ENCODE measurements at places on chromosomes 7 and 10.

DNA sequence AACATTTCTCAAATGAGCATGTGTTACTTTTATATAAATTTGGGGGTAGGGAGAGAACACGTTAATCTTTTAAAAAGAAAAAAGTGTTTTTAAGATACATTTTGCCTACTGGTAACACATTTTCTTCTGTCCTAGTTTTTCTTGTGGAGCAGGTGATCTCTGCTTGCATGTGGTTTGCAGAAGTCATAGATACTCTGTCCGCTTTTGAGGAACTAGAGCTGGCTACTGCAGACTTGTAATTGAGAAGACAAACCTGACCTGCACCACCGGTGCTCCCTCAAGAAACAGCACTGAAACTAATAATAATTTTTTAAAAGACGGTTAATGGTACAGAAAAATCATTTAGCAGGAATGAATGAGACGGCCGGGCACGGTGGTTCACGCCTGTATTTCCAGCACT is 243.1 kb downstream of the KIAA1217 start:
- no peak for DNase-seq

GRCh38 chr7:151101621-151102396 is 15.5 kb downstream of the AGAP3 start:
- DNase-seq: no peak

- no peak for DNase-seq
Measured at GRCh38 chr7:30349170-30349569, 64.8 kb downstream of the ZNRF2 start.

GRCh38 chr10:78328592-78329404 is 295.1 kb downstream of the RPS24 start:
- peak; percentile 8 for DNase-seq

DNA sequence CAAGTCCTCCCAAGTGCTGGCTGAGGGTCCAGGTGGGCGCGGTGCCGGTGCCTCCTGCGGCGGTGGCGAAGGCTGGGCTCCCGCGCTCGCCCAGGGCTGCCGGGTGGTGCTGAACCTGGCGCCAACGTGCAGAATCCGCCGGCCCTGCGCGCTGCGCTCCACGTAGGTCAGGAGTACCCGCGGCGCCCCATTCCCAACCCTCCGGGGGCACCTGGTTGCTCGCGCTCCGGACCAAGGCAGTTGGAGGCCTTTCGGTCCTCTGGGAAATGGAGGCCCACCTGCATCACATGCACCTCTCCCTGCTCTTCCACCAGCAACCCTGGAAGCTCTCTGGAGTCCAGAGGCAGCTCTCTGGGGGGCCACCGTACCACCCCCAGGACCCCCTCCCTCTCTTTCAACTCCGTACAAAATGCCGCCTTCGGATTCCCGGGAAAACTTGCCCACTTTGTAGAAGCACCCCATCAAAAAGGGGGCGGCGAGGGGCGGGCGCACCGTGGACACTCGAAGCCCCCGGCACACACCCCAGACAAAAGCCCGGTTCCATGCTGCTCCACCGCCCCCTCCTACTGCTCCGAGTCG is 745 bp downstream of the SLC16A9 start:
- peak; percentile 27 for DNase-seq

- DNase-seq: no peak
Measured at GRCh38 chr7:37986908-37987330, 66.5 kb downstream of the EPDR1 start.

- DNase-seq: no peak
Measured at GRCh38 chr10:31940839-31941653, 12.4 kb upstream of the ARHGAP12 start.

DNA sequence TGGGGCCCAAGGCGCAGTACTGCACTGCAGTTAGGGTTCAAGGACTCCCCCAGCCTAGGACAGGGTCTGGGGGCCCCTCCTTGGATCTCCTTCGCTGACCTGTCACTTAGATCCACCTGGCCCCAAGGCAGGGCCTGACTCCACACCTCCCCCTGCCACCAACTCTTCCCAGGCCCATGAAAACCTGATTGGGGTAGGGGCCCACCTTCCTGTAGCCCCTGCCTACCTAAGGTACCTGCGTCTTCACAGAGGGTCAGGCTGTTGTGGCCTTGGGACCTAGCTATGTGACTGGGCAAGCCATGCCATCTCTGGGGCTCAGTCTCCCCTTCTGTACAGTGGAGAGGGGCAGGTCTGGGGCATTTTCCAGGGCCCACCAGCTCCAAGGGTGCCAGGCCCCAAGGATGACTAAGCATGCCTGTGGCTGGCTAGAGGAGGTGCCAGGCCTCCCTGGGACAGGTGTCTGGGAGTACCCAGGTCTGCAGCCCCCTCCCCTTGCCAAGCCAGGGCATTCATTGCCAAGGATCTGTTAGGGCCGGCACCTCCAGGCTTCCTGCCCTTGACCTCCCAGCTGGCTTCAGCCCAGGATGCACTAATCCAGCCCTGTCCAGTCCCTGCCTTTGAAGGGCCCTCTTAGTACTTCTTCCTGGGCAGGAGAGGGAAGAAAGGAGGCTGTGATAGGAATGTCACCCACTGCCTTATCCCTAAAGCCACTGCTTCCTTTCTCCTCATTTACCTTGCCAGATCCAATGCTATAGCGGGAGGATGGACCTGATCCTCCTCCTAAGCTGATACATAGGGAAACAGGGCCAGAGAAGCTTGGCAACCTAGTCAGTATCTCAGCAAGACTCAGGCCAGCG is 1.3 kb downstream of the LIMK1 start:
- no peak for DNase-seq

GRCh38 chr10:125221716-125222115 is 61.4 kb upstream of the CTBP2 start:
- DNase-seq: no peak

DNA sequence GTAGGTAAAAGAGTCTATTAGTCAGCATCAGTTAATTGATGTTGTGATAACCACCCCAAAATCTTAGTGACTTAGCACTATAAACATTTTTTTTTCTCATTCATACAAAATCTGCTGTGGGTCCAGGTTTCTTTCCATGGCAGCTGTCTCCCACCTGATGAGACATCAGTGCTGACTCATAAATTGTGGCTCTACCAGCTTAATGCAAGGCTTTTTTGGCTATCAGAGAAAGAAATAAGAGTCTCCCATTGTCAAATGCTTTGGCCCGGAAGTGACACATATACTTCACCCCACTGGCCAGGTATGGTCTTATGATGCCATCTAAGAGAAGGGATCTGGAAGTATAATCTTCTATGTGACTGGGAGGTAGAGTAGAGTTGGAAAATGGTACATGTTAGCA is 14.5 kb downstream of the DNAJB9 start:
- no peak for DNase-seq

DNA sequence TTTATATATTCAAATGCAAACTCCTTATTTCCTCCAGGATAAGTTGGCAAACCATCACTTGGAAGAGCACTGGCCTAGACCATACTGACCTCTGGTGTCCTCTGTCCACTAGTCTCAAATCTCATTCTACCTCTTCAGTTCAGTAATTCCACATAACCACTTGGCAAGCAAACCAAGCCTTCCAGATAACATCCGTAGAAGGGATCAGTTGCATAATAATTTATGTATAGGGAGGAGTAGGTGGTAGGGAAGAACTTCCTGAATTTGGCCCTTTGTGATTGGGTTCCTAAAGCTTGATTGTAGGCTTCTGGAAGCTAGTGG is 55.0 kb downstream of the WAC start:
- no peak for DNase-seq

GRCh38 chr10:6973899-6974298 is 393.8 kb upstream of the PRKCQ start:
- no peak for DNase-seq

DNA sequence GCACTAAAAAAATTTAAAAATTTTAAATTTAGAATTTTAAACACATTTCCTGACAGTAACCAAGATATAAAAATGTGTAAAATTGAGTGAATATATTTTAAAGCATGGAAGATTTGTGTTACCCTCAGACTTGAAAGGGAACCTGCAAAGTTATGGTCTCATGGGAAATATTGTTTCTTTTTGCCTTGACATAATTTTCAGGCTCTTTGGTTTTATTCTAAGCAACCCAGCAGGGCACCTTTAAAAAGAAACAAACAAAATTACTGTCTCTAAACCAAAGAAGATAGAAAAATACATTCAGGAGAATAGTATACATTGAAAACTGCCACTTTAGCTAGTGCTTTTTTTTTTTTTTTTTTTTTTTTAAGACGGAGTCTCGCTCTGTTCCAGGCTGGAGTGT is 87.5 kb downstream of the ADK start:
- no peak for DNase-seq

Data from stimulated activated CD8-positive, alpha-beta memory T cell treated with anti-CD3 and anti-CD28 coated beads, Interleukin-4, amount 100 ng/mL, for 48 hours (primary cell).